SJSA1 (cell line): ENCODE measurements at places on chromosomes 1 and 21.

DNA sequence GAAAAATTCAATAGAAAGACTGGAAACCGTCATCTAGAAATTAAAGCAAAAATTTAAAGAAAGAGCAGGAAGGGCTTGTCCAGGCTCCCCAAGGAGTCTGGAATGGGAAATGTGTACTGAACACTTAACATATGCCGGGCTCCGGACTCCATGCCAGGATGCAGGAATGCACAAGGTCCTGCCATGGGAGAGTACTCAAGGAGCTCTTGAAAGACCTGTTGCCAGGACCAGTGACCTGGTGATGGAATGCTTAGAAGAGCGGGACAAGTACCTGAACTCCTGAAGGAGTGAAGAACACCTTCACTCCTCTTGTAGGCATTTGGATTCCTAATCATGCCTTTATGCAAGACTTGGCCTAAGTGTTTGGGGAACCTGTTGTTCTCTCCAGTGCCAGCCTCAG is 16.9 kb upstream of the DSCAM start:
- no peak for DNase-seq

DNA sequence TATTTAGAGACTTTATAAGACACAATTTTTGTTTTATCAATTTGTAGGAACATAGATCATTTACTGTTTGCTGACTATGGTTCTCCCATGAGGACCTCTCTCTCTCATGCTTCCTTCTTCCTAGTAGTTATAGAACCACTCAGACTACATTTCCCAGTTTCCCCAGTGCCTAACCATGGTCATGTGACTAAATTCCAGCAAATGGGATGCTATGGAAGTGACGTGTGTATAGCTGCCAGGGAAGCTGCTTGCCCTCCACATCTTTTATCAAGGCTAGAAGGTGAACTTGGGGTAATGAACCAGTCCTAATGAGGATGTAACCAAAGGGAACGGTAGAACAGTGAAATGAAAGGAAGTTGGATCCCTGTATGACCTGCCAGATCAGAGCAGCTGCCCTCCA is 184.0 kb downstream of the MIS18A start:
- DNase-seq, result no peak

- no peak for DNase-seq
Measured at GRCh38 chr21:29163341-29164115, 33.1 kb downstream of the MAP3K7CL start.

DNA sequence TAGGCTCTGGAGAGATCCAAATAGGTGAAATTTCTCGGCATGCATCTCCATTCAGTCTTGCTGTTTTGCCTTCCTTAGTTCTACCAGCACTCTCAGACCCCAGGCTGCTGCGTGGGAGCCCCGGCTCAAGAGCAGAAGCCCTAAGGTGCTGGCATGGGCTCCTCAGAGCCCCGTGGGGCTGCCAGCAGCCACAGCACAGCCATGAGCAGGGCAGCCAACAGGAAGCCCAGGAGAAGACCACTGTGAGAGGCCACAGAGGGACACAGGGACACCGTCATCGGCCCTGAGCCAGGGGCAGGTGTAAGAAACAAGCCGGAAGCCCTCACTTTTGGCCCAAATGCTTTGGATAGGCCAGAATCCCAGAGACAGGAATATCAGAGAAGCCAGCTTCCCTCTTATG is 66.6 kb downstream of the HIVEP3 start:
- no peak for DNase-seq

GRCh38 chr1:43704838-43705237 is 2.5 kb upstream of the ST3GAL3 start:
- no peak for DNase-seq

GRCh38 chr1:31390071-31390470 is 17.2 kb upstream of the FABP3 start:
- no peak for DNase-seq

DNA sequence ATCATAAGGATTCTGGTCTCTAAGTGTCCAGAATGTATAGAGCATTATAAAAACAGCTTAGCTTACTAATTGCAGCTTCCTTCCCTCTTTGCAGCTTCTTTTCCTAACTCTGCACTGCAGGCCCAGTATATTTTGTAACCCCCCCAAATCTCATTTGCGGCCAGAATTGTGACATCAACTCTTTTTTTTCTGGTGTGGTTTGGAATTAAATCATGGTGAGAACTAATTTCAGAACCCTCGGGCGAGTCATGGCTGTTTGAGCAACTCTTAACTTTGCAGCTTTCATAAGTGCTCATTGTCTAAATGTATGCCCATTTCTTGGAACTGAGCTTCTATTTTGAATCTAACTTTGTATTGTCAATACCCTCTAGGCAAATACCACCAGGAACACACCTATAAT is 187.4 kb downstream of the CYYR1 start:
- no peak for DNase-seq

- no peak for DNase-seq
Measured at GRCh38 chr1:244920911-244921761, 56.8 kb upstream of the HNRNPU start.

DNA sequence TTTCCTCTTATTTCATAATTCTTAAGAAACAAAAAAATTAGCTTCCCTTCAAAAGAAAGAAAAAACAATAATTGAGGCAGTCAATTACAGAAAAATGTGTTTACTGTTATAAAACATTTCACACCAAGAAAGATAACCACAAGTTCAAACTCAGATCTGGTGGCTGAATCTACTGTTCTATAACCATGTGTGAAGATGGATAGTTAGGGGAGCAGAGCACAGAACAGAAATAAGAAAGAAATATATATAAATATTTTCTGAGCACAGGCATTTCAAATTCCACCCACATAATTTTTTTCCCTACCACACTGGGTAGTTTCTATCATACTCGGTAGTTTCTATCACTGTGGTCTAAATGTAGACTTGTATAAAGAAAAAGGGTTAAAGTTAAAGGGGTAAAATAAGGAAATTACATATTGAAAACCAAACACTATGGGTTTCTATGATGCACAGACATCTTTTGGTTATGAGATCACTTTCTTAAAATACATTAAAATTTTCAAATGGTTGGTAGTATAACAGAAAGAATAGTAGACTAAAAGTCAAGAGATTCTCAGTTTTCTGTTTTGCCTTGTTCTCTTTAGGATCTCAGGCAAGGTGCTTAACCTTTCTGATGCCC is 10.8 kb downstream of the LYST start:
- no peak for DNase-seq

- no peak for DNase-seq
Measured at GRCh38 chr21:15966231-15966630, 236.4 kb downstream of the USP25 start.
